ENCODE measurements at places on chromosomes 12 and 14.

DNA sequence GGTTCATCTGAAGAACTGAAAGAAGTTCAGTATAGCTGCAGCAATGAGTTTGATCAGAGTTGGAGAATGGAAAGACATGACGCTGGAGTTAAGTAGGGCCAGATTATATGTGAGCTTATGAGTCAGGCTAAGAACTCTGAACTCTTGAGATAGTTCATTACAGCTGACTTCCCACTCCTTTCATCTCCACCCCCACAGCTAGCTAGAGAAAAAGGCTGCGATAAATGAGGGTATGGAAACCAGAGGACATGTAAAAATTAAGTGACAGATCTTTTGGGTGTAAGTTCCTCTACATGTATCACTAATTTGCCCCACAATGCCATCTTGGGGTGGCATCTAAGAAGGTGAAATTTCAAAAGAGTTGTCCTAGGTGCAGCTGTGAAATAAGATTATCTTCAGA is 28.6 kb downstream of the PYM1 start:
- DNase-seq = no peak

DNA sequence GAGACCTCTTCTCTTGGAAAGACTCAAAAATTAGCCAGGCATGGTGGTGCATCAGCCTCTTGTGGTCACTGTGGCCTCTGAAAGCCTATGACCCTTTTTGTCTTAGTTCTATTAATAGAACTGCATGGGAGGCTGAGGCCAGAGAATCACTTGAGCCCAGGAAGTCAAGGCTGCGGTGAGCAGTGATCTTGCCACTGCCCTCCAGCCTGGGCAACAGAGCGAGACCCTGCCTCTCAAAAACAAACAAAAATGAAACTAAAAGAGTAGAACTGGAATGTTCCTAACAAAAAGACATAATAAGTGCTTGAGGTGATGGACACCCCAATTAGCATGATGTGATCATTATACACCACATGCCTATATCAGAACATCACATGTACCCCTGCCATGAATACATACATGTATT is 197.0 kb upstream of the EEA1 start:
- no peak for DNase-seq

DNA sequence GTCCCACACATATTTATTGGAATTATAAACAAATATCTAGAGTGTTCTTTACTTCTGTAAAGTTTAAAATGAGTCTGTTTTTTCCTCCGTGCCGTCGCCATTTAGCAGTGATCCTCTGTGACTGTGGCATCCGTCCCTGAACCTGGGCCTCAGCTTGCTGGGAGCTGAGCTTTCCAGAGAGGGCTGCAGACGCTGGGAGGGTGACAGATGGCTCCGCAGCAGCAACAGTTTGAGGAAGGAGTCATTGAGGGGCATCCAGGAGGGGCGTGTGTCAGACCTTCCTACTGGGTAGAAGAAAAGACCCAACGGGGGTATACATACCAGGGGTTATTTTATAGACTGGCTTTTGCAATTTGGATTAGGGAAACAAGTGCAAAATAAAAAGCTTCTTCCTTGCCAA is 47.9 kb downstream of the NEUROD4 start:
- no peak for DNase-seq

DNA sequence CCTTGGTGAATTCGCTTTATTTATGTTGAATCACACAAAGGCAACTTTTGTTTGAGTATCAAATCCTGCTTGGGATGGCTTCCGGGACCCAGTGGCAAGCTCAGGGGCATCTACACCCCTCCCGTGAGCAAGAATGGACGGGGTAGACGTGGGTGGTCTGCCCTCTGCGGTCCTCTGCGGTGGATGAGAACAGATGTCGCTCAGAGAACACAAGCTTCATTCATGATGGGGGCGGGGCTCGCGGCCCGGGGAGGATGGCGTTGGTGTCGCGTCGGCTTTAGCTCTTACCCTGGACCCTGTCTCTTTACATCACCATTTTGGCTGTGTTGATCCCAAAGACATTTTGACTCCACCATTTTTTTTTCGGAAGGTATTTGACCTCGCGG is 158.5 kb upstream of the RTL1 start:
- DNase-seq = no peak

DNA sequence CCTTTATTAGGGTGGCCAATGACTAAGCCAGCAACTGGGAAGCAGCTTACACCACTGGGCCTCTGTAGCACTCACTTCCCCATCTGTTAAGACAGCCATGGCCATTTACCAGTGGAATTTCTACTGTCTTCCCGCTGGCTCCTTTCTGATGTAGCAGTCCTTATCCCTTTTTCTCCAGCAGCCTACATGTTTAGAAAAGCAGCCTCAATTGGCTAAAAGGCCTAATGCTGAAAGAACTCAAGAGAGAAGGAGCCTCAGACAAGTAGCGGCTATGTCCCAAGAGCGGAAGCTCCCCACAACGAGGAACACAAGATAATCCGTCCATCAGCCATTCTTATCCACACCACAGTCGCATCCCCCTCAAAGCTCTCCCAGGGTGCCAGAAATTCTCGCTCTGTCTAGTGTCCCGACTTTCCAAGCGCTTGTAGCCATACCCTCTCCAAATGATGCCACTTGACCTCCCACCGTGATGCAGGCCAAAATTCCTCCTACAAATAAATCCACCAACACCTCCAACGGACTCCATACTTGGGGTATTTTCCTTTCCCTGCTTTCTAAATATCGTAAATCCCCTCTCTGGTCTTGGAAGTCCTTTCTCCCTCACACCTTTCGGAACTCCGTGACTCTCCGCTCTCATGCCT is 624 bp downstream of the M6PR start:
- DNase-seq = no peak

DNA sequence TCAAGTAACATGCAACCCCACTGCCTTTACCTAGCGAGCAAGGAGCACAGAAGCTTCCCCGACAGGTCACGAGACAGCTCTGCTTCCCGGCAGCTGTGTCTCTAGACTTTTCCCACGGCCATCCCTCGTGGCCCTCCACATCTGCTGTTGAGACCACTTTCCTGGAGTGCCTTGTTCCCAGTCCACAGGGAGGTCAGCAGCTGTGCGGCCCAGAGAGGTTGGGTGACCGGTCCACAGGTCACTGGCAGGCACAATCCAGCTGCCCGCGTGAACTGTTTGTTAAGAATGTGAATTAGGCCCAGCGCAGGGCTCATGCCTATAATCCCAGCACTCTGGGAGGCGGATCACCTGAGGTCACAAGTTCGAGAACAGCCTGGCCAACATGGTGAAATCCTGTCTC is 71.5 kb downstream of the SCARB1 start:
- no peak for DNase-seq

- DNase-seq = no peak
Measured at GRCh38 chr12:49543914-49544815, 5.3 kb downstream of the KCNH3 start.

GRCh38 chr12:28872654-28873268 is 276.3 kb upstream of the FAR2 start:
- DNase-seq = no peak

DNA sequence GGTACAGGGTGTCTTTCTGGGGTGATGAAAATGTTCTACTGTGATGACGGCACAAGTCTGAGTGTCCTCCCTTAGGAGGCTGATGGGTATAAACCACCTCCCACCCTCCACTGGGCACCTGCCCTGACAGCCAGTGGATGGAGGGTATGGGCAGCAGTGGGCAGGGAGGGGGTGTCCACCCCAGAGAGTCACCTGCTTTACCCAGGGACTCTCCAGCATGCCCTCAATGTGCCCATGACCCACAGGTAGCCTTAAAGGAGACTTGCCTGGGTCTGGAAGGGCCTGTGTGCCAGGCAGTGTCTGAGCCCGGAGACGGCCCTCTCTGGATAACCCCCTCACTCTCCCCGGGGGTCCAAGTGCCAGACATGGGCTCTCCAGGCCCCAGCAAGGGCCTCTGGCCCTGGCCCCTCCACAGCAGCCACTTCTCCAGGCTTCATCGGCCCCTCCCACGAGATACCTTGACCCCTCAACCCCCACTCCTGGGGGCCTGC is 38.8 kb downstream of the CCNK start:
- DNase-seq = no peak

GRCh38 chr14:32939254-32940065 is 781 bp downstream of the NPAS3 start:
- no peak for DNase-seq

DNA sequence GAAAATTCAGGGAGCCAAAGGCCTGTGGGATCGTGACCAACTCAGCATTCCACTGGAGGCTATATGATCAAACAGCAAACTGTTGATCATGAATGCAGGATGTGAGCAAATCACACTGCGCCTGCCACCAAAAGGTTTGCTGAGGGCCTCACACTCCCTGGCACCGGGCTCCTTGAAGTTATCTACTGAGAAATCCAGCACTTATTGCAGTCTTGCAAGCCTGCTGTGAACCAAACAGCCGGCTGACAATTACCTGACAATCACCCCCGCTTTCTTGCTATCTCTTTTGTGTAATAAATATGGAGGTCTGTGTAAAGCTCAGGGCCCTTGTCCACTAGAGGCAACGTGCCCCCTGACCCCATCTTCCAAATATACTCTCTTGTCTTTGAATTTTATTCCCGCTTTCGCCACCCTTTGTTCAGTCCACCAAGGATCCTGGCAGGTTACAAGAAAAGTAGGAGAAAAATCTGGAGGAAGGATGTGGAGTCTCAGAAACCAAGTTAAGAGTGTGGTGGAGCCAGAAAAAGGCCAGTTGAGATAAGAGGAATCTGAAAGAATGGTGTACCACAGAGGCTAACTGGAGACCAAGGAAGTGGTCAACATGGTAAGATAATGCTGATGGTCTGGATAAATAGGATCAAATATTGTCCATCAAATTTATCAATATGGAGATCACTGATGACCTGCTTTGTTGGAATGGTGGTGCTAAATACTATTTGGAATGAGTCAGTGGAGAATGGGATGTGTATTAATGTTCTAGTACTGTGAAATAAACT is 229.2 kb downstream of the ALX1 start:
- no peak for DNase-seq

DNA sequence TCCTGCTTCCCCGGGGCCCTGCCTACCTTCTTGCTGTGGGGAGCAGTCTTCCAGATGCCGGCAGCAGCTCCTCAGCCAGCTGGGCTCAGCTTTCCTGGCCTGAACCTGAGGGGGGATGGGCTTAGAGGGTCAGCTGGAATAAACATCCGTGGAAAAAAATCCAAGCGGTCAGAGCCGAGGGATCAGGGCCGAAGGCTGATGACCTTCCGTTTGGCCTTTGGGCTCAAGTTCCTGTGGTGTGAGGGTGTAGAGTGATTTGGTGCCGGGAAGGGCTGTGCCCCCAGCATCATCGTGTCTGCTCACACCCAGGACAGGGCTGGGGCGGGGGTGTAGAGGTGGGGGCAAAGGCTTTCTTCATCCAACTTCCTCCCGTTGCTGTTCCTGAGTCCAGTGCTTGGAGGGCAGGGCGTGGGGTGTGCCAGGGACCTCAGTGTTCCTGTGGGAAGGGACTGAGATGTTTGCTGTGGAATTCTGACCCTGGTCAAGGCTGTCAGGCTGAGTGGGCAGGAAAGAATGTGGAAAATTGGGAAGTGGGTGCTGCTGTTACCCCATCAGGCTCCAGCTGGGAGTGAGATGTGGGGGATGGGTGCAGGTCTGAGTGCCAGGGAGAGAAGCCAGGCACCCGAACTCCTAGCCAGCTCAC is 2.6 kb downstream of the SMIM41 start:
- no peak for DNase-seq

DNA sequence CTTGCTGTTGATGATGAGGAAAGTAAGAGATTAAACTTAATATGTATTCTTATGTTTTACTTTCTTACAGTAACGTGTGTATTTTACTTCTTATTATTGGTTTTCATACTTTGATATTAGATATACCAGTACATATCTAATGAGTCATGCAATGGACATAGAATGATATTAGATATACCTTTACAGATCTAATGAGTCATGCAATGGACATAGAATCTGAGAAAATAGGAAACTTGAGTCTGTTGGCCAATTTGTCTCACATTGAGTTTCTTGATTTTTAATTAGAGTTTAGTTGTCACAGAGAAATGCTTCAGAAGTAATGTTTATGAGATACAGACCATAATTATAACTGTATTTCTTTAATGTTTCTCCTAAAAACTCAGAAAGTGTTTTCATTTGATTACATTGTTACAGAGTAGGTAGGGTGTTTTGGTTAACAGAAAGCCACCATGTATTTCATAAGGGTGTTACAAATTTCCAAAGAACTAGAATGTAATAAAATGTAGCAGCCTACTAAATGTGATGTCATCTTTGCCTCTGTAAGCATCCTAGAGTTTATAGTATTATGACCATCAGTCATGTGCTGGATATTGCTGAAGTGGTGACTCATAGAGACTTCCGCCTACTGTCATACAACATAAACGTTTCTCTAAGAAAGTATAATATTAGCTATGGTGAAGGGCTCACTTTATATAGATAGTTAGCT is 3.0 kb downstream of the GAS2L3 start:
- no peak for DNase-seq

- no peak for DNase-seq
Measured at GRCh38 chr12:119791453-119791852, 85.7 kb downstream of the CIT start.

DNA sequence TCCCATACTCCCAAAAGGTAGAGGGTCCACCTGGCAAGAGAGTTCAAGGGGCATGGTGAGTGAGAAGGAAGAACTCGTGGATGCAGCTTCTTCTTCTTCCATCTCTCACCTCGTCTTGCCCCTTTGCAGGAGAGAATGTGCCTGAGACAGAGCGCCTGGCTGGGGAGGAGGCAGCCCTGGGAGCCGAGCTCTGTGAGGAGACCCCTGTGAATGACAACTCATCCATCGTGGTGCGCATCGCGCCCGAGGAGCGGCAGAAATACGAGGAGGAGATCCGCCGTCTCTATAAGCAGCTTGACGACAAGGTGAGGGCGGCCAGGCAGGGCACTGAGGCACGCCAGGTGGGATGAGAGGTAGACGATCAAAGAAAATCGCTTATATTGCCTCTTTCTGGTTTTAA is 20.0 kb downstream of the KIF5A start:
- DNase-seq = no peak

- no peak for DNase-seq
Measured at GRCh38 chr12:50612882-50613281, 108.1 kb downstream of the DIP2B start.

- DNase-seq = no peak
Measured at GRCh38 chr12:6752167-6752920, 597 bp downstream of the MLF2 start.

DNA sequence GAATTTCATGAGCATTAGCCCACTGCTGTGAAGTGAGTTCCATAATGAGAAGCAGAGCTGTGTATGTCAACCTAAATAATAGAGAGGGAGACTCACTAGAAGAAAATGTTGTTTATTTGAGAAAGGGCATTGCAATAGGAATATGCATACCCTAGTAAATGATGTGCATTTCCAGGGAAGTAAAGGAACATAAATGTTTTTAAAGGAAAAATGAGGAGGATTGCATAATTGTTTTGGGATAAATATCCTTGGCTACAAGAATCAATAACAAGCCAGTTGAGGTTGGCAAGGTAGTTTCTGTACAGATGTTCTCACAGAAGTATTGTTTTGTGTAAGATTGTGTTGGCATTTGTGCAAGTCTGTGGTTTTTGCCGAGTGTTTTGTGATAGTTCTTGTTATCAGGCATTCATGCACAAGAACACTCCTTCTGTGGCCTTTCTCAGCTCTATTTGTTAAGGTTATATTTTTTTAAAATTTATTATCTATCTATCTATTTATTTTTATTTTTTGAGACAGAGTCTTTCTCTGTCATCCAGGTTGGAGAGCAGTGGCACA is 47.1 kb downstream of the EMP1 start:
- DNase-seq = no peak
